ENCODE measurements at places on chromosomes 7 and 10.

- DNase-seq, result no peak
These were observed 496.2 kb upstream of the SEMA3D start for GRCh38 chr7:85682833-85683620.

GRCh38 chr7:70434376-70434775 lies 697.6 kb upstream of the GALNT17 start:
- no peak for DNase-seq

DNA sequence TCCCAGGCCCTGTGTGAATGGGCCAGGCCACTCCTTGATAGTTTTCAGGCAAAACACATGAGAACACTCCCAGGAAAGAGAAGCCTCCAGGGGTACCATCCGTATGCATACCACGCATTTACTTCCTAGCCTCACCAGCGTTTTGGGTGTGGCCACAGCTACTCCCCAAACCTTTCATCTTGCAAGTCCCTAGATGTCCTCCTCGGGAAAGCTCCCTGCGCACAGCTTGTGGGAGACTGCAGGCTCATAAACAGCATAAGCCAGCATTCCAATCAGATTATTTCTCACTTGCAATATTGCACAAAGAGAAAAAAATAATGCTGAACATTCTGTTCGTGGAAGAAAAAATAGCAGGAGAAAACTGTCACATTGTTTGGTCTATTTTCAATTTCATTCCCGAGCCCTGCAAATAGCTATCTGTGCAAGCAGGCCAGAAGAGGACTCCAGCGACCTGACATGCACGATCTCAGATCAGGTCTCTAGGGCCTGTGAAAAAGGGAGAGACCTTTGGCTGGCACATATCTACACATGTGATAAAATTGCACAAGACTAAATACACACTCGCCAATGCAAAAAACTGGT lies 175.6 kb downstream of the PLXNA4 start:
- DNase-seq, result no peak

- no peak for DNase-seq
These were observed 15.4 kb upstream of the PRF1 start for GRCh38 chr10:70617798-70618568.

DNA sequence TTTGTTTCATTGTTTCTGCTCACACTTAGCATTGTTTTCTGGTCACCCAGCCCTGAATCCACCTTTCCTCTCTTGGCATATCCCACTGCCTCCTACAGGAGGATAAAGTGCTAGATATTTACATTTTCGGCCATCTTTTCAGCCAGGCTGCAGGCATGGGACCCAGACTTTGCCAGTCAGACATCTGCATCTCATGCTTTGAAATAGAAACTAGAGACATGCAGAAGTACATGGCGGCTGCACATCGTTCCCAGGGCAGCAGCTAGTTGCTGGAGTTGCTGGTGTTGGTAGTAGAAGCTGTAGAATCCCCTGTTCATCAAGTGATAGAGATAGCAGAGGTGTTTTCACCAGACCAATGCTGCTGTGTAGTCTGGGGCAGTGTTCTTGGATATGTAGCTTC lies 18.7 kb downstream of the STAMBPL1 start:
- no peak for DNase-seq

DNA sequence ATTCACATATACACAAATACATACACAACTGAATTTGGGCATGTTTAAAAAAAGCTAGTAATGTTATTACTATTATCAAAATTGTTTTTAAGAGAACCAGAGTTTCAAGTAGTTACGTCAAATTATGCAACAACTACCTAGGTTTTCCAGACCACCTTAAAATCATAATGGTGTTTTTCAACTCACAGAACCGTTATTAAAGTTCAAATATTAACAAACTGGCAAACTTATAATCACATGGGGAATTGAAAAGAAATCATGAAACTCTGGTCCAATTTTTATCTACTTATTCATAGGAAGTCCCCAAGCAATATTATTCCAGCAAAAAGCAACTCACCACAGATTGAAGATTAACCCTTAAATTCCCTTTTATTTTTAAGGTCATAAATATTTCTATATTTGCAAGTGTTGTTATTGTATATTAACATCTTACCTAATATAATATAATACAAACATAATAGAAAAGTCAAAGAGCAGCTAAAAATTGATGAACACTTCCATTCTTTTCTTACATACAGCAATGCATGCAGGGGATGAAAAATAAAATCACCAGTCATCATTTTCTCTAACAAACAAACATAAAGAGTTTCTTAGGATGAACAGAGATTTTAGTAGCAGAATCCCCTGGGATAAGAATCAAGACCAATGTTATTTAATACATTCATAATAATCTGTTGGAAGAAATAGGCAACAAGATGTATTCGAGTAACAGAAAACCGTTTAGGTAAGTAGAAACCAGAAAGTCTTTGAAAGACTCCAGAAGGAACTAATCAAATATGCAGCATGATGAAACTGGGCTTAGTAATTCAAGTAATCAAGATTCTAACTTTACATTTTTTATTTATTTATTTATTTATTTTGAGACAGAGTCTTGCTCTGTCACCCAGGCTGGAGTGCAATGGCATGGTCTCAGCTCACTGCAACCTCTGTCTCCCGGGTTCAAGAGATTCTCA lies 391.1 kb downstream of the PARD3 start:
- no peak for DNase-seq

- DNase-seq, result no peak
These were observed 20.6 kb upstream of the FAM180A start for GRCh38 chr7:135769005-135769802.

DNA sequence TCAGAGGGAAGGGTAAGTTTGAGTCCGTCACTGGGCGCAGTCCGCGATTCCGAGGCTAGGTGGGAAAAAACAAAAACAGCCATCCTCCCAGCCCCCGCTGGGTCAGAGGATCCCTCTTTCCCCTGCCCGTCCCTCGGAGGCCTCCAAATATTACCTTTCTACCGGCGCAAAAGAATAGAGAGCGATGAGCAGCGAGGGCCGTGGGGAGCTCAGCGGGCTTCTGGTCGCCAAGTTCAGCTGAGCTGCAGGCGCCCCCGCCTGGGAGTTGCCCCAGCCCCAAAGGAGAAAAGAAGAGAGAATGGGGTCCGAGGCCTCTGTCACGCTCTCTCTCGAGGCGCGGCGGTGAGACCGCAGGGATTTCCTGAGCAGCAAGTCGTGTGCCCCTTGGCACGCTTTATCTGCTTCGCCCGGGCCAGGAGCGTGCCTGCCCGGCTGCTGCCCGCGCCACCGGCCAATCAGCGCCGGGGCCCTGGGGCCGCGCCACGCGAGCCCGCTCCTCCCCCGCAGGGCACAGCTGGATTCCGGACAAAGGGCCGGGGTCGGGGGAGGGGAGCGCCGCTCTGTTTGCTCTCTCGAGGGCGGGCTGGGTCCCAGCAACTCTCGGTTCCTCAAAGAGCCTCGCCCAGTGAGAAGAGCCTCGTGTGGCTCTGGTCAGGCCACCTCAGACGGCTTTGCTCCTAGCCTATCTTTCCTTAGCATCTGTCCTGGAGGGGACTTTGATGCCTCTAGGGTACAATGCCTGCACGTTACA lies at the start of gene NEUROG3:
NEUROG3 (minus strand) TSS at position 367 of the 751 bp plus-strand sequence. CDS start 379 bp downstream, outside the sequence.
- DNase-seq, result no peak

DNA sequence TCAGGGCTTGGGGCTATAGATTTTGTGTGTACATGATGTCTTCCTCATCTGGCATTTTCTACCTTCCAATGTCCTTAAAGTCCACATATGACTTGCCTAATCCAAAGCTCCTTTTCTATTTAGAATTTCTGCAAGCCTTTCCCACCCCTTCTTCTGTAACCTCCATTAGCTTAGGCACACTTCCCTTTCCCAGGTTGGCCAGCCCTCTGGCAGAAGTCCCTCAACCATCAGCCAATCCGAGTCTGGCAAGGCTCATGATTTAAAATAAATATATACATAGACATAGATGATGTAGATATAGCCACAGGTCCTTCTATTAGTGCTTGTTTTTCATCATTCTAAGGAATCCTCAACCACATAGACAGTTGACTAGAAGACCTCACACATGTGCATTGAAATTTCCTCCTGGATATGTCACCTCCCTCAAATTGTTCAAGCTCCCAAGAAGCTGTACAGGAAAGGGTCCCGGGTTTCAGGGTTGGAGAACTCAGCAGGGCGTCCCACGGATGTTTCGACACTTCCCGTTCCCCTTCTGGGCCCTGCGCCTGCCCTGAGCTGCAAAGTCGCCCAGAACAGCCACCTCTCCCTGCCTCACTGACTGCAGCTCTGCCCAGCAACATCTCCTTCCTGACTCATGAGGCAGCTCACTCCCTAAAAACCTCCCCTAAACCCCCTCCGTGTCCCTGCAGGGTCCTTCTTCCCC lies 20.4 kb upstream of the PIK3AP1 start:
- no peak for DNase-seq

DNA sequence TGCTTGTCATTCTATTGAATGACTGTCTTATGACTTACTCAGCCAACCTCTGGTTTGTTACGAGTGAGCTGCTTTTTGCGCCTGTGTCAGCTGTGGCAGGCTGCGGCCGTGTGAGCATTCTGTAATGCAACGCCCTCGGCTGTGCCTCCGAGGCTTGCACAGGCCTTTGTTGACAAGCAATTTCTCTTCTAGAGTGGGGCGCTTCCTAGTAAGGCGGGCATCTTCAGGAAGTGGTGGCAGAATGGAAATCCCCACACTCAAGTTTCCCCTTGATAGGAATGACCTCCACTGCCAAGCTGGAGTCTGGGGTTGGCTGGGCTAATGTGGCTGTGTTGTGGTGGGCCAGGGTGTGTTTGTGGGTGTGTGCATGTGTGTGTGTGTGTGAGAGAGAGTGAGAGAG lies 20.2 kb upstream of the TMEM178B start:
- DNase-seq, result peak; percentile 59

DNA sequence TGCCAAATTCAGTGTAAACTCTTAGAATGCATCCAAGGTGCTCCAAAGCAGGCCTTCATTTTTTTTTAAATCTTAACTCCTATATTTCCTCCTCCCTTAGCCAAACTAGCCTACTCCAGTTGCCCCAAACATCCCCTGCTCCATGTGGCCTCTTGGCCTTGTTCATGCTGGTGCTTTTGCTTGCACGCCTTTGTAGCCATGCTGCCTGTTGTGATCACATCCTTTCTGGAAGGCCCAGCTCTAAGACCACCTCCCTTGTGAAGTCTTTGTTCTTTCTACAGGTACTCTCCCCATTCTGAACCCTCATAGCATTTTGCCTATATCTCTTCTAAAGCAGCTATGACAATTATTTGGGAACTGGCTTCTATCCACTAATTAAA lies 375.3 kb upstream of the NFE2L3 start:
- no peak for DNase-seq

DNA sequence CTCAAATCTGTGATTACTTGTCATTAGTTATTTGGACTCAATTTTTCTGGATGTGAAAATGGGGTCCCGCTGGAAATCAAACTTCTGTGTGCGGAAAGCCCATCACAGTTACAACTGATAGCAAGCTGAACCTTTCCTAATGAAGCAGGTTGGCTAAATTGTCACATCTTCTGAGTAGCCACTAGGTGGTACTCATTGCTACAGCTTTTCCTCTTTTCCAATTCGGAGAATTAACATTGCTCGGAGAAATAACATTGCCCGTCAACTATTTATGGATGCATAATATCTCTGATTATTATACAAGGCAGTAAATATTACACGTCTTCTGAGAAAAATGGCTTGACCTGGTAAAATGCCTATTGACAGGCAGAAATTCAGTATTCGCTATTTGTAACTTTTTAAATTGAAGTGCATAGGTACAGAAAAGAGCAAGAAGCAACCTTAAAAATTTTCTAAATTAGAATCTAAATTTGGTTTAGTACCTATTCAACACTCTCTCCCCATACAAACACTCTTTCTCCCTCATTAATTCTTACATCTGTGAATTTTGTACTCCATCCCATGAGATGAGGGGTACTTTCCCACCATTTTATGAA lies 17.3 kb upstream of the BLOC1S2 start:
- DNase-seq, result no peak

DNA sequence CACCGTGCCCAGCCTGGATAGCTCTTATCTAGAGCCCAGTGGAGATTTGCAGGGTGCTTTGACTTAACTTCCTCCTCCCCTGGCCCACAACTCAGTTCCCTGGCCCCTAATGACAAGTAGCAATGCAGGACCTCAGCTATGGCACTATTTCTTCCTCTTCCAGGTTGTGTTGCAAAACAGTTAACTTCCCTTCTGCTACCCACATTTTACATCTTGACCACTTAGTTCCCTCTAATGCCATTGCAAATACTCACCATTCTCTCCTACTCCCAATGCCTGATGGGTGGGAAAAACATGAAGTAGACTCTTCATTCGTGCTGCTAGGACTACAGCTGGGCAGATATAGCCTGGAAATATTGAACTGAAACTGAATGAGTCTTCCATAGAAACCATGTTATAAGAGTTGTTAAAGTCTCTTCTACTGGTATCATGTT lies 39.1 kb upstream of the FGL2 start:
- no peak for DNase-seq

DNA sequence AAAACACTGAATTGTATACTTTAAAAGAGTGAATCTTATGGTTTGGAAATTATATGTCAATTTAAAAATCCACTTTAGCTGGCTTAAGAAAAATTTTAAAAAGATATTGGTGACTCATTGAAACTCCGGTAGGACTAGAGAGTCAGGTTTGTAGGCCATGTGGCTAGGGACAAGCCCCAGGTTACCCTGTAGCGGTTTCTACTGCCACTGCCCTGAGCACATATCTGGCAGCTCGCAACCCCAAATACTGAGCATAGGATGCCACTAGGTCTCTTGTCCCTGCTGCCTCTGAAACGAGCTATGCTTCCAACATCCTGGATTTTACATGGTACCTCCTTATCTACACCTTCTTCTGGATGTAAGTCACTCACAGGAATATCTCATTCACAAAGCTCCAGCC lies 1.4 kb upstream of the MGAM2 start:
- DNase-seq, result no peak

DNA sequence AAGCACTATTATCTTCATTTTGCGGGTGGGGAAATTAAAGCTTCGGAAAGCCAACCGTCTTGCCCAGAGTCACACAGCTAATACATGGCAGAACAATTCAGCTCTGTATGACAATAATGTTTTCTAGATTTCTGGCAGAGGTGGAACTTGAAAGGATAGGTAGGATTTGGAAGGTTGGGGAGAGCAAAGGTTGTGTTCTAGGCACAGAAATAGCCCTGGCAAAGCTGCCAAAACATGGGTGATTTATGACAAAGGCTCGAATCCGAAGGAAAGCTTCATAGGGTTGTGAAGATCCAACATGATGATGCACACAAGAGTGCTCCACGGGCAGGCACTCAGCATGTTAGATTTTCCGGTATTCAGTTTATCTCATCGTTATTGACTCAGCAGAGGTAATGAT lies 19.2 kb downstream of the PDCD11 start:
- DNase-seq, result no peak

Measured in activated CD4-positive, alpha-beta T cell treated with anti-CD3 and anti-CD28 coated beads, Interleukin-2, amount 10 ng/mL, durations not matched to agents 7 days and 5 days (primary cell).